ENCODE measurements at places on chromosomes 11 and 22.

GRCh38 chr22:46625113-46625842 is 5.1 kb downstream of the GRAMD4 start:
- no peak for DNase-seq

DNA sequence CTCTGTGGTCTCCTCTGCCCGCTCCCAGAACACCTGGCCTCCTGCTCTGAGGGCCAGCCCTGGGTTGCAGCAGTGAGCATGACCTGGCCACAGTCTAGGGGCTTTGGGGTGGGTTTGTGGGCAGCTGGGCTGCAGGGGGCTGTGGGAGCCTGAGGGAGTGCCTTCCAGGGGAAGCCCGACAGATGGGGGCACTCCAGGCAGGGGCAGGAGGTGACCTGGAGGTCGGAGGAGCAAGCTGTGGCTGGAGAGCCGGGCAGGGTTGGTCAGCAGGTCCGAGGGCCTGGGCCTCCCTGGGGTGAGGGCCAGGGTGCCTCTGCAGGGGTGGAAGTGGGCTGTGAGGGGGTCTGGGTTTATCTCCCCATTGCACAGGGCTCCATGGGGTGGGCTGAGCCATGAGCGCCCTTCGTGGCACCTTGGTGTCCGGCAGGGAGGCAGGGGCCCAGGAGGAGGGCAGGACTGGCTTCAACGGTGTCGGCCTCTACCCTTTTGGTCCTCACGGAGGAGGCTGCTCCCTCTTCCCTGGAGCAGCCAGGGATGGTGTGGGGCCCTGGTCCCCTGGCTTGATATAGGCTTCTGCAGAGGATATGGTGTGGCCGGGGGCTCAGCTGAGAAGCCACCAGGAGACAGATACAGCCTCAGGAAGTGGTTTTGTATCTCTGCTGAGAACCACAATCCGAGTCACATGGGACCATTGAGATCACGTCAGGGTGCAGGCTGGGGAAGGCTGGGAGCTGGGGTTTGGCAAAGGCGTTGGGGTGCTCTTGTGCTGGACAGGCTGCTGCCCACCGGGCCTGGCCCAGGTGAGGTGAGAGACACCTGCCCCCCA is 22.3 kb downstream of the KCNQ1 start:
- no peak for DNase-seq

GRCh38 chr11:47867823-47868222 is 19.7 kb upstream of the NUP160 start:
- no peak for DNase-seq

DNA sequence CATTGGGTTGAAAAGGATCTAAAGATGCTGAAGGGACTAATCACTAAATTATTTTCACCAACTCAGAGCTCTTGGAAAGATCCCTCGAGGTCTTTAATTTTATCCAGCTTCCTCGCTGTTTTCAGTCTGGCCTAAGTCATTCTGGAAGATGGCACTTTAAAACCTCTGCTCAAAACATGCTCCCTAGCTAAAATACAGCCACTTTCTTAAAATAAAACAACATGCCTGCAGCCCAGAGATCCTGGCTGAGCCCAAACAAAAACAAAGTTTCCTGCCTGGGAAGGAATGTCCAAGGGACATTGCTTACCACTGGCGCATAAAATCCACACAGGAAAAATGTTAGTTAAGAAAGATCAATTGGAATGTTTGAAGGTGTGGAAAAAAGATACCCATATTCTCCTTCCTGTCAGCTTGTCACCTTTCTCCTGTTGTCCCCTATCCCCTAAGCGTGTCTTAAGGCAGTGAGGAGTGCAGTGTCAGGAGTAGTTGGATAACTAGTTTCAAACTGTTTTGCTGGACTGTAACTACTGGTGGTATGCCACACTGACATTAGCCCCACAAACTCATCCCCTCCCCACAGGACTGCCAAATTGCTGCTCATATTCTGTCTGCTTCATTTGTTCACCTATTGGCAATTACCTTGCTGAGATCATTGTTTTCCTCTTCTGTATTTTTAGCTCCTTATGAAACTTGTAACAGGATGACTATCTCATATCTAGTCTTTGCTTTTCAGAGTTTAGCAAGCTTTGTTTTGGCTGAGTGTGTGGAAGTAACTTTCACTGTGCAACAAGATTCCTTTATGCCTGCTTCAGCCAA is 108.3 kb upstream of the SESN3 start:
- DNase-seq, result no peak

- no peak for DNase-seq
Measured at GRCh38 chr11:25293166-25293565, 796.3 kb downstream of the LUZP2 start.

Data from head of caudate nucleus (tissue), 42 donors.